Cardiac muscle cell (in vitro differentiated cells and primary cell): ENCODE measurements at places on chromosomes 6 and 20.
A peak's percentile ranks its signal among the peaks of the same experiment; 100 is the strongest.

DNA sequence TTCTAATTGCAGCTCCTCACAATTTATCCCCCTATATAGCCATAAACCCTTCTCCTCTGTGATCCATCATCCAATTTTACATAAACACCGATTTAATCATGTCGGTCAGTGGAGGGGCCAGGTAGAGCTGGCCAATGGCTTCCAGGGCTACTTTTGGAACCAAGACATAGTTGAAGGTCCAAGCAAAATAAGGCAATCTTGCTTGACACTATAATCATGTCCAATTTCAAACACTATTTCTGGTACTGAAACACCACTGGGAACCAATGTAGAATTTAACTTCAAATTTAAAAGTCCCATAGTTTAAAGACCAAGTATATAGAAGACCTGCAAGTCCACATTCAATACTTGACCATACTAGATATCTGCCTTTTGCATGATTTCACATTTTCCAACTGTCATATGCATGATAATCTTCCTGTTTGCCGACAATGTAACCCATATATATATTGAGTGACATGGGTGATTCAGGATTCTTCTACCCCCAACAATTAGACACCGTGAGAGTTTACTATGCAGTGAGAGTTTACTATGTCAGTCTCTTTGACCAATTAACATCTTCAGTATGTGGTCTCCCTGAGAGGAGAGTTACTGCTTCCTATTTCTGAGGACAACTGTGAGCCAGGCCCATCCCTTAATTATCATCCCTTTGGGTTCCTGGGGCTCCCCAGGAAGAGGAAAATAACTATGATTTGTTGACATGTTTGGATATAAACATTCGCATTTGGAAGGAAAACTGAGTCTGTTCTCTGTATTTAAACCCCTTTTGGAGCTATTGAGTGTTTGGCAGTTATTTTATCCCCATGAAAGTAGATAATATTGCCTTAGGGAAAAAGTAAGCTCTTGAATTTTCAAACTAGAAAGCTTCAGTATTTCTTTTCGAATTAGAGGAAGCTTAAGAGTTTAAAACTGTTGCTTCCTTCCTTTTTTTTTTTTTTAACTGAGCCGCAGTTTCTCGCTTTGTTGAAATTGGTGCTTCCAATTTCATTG is 31.8 kb downstream of the SAMD3 start:
- no peak for DNase-seq

GRCh38 chr6:158270389-158271127 is 41.7 kb upstream of the TULP4 start:
- no peak for DNase-seq

- DNase-seq = no peak
Observed at GRCh38 chr6:37324131-37325033, 29.4 kb upstream of the RNF8 start.

- no peak for DNase-seq
Observed at GRCh38 chr6:8578006-8578405, 142.7 kb upstream of the SLC35B3 start.

GRCh38 chr20:31806564-31807355 is 12.4 kb upstream of the MYLK2 start:
- DNase-seq = no peak

DNA sequence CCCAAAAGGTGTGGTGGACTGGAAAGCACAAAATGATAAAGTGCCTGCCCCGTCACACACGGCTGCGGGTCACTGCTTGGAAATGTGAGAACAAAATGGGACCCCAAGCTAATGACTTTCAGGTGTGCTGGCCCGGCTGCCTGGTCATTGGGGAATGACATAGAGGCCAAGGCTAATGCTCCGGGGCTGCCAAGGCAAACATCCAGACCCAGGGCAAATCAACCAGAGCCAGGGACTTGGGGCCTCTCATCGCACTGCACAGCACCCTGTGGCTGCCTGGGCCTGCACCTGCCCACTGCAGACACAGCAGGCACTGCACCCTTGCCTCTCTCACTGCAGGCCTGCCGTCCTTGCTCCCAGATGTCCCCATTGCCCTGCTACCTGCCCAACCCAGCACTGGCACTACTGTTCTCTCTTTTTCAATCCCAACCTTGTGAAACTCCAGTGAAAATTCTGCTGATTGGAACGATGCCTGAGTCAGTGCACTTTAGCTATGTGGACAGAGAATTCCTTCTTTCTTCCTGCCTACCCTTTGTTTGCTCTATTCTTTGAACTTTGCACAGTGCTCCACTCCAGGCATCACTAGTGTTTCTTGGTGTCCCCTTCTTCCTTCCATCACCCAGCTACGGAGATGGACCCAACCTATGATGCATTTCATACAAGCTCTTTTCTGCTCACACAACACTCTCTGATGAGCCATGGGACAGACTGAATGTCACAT is 849.5 kb downstream of the MAFB start:
- DNase-seq = no peak

DNA sequence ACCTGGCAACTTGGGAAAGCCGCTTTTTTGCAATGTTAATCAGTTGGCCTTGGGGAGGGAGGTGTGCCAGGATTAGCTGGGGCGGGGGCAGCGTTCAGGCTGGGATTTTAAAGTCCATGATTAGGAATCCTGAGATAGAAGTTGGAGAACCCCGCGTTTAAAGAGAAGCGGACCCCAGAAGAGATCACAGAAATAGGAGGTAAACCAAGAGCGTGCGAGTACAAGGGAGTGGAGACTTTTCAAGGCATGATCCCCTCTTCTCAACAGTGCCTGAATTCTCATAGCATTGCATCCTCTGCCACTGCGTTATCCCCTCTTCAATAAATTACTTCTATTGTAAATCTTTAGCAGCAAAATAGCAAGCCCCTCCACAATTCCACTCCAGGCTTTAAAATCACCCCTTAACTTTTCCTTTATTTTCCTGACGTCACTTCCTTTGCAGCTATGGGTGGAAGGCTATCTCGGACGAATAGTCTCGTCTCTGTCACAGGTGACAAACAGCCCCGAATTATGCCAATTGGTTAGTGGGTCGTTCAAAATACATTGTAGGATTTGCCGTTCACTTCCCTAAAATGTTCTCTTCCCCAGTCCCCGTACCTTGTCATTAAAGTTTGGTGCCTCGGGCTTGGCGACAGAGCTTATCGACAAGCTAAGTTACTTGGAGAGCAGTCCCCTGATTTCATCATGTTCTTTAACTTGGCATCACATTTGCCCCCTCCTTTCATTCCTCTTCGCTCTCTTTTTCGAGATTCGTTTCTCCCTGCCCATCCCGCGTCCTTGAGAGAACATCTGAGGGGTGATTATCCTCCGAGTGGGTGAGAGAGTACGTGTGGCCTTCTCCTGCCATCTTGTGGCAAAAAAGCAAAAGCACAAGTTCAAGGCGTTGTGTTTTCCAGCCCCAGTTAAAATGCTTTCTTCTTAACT is 17.1 kb downstream of the OR2B2 start:
- peak; percentile 92 for DNase-seq

- no peak for DNase-seq
Observed at GRCh38 chr20:48065833-48066232, 280.6 kb upstream of the SULF2 start.

DNA sequence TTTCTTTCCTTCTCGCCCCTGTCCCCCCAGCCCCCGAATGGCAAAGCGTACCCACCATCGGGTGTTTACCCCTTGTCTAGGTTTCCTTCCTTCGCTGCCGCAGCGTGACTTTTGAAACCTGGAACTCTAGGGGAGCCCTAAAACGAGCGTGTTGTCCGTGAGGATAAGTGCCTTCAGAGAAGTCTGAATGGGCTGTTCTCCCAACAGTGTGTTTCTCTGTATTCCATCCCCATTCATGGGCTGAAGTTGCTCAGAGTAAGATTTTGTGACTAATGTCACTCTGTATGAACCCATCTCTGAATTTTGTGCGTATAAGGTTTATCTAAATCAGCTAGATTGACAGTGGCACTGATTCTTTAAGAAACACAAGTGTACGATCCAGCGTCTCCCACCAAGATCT is 949 bp downstream of the MACROD2 start:
- no peak for DNase-seq

- DNase-seq = no peak
Observed at GRCh38 chr20:48192109-48192508, 406.8 kb upstream of the SULF2 start.

DNA sequence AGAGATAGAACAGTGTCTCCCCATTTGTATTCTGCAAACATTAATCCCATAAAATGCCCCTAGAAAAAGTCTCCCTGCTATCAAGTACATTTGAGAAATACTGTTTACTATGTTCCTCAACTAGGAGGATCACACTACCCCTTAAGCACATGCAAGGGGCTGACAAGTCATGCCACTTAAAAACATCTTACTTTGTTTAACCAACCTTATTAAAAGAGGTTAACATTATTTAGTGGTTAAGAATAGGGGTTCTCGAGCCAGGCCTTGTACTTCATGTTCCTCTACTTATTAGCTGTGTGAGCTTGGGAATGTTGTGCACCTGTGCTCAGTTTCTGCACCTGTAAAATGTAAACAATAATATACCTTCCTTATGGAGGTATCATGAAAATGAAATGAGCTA is 113.7 kb downstream of the UBE3D start:
- no peak for DNase-seq

- DNase-seq = no peak
Observed at GRCh38 chr6:135753196-135753595, 98.3 kb upstream of the PDE7B start.

- no peak for DNase-seq
Observed at GRCh38 chr6:137217801-137218472, 1.2 kb downstream of the IFNGR1 start.

- DNase-seq = peak; percentile 92
Observed at GRCh38 chr20:10306440-10307358, 88.1 kb downstream of the SNAP25 start.

GRCh38 chr6:74134327-74134726 is 438.3 kb downstream of the CD109 start:
- DNase-seq = no peak

DNA sequence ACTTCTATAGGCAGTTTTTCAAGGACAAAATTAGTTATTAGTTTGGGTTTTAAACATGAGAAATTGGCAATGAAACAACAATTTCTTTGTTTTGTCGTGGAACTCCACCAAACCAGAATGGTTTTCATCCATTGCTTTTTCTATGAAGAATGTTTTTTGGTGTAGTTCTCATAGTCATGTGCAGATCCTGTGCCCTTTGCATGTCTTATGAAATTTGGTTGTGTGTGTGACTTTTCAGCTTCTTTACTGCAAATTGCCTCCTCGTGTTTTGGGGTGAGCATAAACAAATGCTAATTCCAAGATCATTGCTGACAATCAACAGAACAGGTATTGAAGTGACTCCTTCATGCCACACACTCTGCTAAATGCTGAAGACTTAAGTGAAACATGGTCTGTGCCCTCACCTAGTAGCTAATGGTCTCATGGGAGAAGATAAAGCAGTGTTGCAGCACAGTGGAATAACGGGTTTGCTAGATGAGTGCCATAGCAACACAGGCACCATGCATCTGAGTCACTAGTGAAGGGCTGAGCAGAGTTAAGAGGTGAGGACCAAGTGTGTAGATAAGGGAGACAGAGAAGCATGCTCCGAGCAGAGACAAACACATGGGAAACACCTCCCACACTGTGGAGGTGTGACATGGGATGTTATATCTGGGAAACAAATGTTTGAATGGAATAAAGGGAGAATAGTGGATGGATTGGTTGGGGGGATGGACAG is 120.0 kb downstream of the SLC16A10 start:
- peak; percentile 46 for DNase-seq

GRCh38 chr6:8743170-8743745 is 307.9 kb upstream of the SLC35B3 start:
- DNase-seq = no peak

GRCh38 chr6:6811128-6812009 is 222.8 kb downstream of the LY86 start:
- peak; percentile 80 for DNase-seq

DNA sequence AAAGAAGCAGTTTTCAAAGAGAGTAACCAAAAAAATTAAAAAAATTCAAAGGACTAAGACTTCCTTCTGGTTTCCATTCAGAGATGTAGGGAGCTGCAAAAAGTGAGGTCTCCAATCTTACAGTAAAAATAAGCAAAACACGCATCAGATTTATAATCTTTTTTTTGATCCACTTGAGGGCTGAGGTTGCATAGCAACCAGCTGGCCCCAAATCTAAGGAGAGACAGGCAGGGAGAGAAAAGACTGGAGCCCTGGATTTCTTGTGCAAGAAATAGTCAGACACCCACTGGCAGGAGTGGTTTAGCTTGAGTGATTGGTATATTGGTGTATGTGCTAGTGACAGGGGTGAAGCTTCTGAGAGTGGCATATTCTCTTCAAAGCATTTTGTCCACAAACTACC is 135.9 kb upstream of the FUT9 start:
- DNase-seq = no peak

- DNase-seq = peak; percentile 46
Observed at GRCh38 chr6:80637312-80637711, 530.8 kb downstream of the BCKDHB start.

GRCh38 chr6:16184129-16184528 is 54.3 kb upstream of the GMPR start:
- peak; percentile 27 for DNase-seq

- no peak for DNase-seq
Observed at GRCh38 chr6:148521586-148521985, 178.9 kb downstream of the SASH1 start.

- DNase-seq = peak; percentile 31
Observed at GRCh38 chr6:43803783-43804549, 34.0 kb downstream of the VEGFA start.

GRCh38 chr20:48309293-48309692 is 518.5 kb downstream of the PREX1 start:
- DNase-seq = no peak

- no peak for DNase-seq
Observed at GRCh38 chr6:88848870-88849269, 114.5 kb downstream of the RNGTT start.

- DNase-seq = no peak
Observed at GRCh38 chr6:162700966-162701365, 26.6 kb downstream of the PRKN start.

- no peak for DNase-seq
Observed at GRCh38 chr20:34175079-34175478, 63.0 kb upstream of the EIF2S2 start.

DNA sequence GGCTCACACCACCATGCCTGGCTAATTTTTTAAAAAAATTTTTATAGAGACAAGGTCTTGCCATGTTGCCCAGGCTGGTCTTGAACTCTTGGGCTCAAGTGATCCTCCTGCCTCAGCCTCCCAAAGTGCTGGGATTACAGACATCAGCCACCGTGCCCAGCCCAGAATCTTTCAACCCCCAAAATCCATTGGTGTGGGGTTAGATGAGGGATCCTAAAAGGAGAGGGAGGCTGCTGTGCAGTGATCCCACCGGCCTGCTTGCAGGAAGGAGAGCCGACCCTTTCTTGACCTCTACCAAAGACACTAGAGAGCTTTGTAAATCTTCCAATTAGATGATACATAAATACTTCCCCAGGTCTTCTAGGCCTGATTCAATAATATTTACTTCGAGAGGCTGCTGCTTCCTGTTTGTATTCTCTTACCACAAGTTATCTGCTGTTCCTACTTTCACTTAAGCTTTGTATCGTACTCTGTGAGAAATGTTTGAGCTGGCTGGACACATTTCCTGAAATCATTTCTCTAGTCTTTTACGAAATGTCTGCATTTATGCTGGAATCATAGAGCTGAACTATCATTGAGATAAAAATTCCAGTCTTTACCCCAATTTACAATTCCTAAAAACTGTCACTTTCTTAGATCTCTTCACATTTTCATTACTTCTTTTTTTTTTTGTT is 49.3 kb upstream of the IER3 start:
- peak; percentile 85 for DNase-seq

- DNase-seq = no peak
Observed at GRCh38 chr6:167238694-167239467, 52.2 kb upstream of the UNC93A start.
